ENCODE measurements at places on chromosomes 12 and 14.

DNA sequence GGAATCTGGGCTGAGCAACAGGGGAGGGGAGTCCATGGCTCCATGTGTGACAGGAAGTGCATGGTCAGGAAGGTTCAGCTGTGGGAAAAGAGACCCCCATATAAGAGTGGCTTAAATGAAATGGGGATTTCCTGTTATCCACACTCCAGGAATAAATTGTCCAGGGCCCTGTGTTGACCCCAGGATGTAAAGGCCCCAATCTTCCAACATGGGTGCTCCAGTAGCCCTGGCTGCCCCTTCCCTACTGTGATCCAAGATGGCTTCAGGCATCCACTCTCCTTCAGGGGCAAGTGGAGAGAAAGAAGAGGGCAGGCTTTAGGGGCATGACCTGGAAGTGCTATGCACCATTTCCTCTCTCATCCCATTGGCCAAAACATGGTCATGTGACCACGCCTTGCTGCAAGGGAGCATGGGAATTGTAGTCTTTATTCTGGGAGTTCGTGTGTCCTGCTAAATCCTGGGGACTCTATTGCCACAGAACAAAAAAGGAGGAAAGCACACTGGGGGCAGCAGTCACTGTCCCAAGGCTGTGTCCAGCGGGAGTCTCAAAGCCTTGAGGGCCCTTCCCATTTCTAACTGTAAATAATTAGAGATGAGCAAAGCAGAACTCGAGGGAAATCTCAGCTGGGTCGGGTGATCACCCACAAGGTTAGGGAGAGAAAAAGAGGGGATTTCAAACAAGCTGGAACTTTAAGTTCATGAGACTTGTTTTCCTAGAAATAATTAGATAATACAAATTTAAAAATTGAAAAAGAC is 289.2 kb downstream of the ADGRD1 start:
- DNase-seq: no peak

DNA sequence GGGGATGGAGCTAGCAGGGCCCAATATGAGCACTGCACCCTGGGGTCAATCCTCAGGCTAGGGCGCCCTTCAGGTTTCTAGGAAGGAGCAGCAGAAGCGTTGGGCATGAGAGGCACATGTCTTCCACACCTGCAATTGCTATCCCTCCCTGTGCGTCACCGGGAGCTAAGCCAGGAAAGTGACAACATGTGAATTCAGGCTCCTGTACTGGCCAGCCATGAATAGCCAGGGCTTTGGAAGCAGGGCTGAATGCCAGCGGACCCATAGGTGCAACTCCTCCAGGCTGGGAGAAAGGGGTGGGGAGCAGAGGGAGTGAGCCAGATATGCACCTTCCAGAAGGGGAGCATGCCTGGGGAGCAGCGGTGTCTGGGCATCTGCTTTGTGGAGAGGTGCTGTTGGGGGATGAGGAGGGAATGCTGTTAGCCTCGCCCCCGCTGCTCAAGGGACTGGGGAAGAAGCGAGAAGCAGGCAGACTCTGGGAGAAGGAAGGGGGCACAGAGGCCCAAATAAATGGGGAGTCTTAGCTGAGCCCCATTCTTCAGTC is 6.1 kb downstream of the HOXC5 start:
- no peak for DNase-seq

GRCh38 chr14:81062380-81062779 is 107.0 kb downstream of the TSHR start:
- DNase-seq: no peak

- DNase-seq: no peak
Measured at GRCh38 chr12:100827901-100828520, 33.4 kb downstream of the ANO4 start.

- no peak for DNase-seq
Measured at GRCh38 chr12:40502322-40502721, 189.9 kb upstream of the CNTN1 start.

- no peak for DNase-seq
Measured at GRCh38 chr14:31449971-31450610, 7.2 kb downstream of the DTD2 start.

- no peak for DNase-seq
Measured at GRCh38 chr12:76883811-76884210, 5.0 kb upstream of the CSRP2 start.

- DNase-seq: no peak
Measured at GRCh38 chr12:19388131-19388549, 51.2 kb upstream of the AEBP2 start.

GRCh38 chr12:27198036-27198435 is 46.0 kb upstream of the STK38L start:
- peak; percentile 92 for DNase-seq

DNA sequence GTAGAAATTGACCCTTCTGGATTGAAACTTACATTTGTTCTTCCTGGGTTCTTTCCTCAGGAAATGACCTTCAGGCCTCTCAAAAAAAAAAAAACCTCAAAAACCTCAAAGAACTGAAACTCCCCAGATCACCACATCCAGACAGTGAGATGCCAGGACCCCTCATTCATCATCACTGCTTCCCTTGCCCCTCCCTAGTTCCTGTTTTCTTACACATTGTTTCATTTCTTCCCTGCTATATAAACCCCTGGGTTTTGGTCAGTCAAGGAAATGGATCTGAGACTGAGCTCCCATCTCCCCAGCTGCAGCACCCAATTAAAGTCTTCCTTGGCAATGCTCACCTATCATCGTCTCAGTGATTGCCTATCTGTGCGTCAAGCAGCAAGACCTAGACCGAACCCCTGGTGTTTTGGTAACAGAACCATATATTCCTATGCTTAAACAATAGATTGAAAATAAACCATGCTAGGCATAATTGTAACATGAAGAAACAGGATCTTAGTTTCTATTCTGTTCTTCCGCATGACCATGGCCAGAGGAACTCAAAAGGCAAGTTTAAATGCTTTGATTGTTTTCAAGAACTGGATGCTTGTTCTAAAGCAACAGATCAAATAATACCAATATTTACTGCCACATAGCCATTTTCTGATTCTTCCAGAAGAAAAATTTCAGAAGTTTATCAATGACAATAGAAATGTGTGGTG is 108.0 kb upstream of the MAX start:
- no peak for DNase-seq

DNA sequence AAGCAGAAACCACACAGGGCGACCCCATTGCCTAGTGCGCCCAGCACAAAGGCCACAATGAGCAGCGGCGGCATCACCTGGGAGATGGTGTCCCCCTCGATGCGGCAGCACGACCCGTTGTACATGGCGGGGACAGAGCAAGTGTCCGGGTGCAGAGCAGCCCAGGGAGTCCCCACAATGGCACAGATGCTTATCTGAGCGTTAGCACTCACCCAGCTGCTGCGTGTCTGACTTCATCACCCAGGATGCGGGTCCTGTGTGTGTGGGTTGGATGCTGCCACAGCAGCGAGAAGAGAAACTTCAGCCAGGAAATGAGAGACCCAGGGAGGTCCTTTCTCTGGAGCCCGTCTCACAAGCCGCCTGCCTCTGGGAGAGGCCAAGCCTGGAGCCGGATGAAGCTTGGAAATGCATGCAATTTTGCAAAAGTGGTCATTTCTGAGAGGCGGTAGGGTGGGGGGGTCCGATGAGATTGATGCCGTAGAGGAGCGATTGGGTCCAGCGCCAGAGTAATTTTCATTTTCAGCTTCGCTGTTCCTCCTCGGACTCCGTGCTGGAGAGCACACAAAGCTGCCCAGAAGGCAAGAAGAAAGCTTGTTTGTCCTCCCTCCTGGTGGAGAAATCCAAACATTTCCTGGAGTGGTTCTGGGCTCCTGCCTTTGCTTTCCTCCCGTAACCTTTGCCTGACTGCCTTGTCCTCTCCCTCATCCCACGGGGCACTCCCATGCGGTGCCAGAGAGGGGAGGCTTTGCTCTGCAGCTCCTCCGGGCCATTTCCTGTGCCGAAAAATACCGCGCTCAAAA is at the start of gene HCAR1:
Gene HCAR1 (minus strand): TSS at position 630 of the 800 bp plus-strand sequence. CDS start 505 bp downstream, at position 125.
- DNase-seq: no peak

DNA sequence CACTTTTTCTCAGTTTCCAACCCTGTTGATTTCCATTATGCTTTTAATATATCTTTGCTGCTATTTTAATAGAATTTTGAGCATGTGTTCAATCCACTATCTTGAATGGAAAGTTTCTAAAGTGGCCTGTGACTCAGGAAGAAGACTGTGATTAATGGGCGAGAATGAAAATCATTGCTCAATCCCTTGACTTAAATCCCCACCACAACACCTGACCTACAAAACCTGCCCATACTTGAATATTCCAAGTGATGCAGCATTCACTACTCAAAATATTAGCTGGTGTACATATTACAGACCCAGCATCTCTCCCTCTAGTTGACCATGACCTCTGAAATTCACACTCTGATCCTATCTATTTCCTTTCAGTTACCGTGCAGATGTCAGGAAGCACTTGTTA is 1.3 kb upstream of the OAS3 start:
- no peak for DNase-seq

DNA sequence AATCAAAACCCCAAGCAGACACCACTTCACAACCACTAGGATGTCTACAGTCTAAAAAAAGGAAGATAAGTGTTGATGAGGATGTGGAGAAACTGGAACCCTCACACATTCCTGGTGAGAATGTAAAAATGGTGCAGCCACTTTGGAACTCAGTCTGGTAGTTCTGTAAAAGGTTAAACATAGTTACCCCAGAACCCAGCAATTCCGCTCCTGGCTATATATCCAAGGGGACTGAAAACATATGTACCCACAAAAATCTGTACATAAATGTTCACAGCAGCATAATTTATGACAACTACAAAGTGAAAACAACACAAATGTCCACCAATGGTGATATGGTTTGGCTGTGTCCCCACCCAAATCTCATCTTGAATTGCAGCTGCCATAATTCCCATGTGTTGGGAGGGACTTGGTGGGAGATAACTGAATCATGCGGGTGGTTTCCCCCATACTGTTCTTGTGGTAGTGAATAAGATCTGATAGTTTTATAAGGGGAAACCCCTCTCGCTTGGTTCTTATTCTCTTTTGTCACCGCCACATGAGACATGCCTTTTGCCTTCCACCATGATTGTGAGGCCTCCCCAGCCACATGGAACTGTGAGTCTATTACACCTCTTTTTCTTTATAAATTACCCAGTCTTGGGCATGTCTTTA is 46.8 kb downstream of the PRKAB1 start:
- no peak for DNase-seq

DNA sequence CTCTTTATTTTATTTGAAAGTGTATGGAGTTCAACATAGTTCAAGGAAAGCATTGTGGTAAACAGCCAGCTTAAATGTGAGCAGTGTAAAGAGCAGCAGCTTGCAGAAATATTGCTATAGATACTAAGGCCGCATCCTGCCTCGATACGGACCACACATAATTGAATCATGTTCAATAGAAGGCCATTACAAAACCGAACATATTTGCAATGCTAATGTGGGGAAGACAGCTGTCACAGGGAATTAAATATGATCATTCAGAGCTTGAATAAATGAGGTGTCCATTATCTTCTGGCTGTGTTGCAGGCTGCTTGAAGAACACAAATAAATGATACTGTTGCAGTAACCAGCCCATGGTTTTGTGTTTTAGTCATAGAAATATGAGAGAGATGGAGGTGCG is 173.2 kb downstream of the BRMS1L start:
- no peak for DNase-seq

- DNase-seq: no peak
Measured at GRCh38 chr14:55711175-55711811, 131.3 kb downstream of the KTN1 start.

DNA sequence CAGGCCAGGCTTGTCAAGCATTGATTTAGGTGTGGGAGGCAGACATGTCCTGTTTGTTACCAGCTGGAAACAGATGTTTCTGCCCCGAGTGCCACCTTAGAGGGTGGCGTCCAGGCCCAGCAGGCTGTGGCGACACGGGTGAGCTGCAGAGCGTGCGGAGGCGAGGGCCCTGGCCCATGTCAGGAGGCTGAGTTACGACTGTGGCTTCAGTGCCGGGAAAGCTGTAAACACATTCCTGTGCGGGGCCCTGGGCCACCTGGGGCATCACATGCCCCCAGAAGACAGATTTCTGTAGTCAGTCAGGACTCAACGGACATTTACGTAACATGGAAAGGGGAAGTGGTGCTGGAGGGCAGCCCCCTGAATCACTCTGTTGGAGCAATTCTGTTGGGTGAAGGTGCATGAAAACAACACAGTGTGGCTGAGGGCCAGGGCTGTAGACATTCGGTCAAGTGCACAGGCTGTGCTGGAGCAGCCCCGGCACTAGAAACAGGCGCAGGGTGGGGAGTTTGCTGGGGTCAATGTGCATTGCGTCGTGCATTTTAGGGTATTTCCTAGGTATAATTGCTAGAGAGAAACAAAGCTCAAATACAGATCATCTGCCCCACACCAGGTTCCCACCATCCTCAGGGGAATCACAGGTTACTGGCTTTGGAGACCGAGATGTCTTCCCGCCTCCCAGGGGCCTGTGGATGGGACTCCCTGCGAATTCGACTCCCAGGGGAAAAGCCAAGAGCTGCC is 291.8 kb downstream of the TMEM121 start:
- DNase-seq: no peak

GRCh38 chr14:68607081-68607866 is 185.6 kb downstream of the ZFP36L1 start:
- peak; percentile 72 for DNase-seq

- no peak for DNase-seq
Measured at GRCh38 chr14:63616015-63616414, 25.7 kb downstream of the WDR89 start.

GRCh38 chr12:53965281-53966084 is 7.4 kb upstream of the HOXC11 start:
- DNase-seq: no peak

DNA sequence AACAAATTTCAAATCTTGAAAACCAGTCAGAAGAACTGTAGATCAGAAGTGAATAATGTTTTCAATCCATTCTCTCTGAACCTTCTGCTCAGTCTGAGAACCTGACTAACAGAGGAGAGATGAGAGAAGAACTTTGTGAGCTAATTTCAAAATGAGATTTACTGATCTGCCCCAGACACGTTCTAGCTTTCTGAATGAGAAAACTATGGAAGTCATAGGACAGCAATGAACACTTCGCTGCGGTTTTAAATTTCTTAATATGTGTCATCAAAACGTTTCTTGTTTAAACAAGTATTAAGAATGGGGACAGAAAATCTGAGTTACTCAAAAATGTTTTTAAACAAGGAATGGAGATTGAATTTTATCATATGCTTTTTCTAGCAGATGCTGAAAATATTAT is 66.6 kb upstream of the FAR2 start:
- DNase-seq: no peak

DNA sequence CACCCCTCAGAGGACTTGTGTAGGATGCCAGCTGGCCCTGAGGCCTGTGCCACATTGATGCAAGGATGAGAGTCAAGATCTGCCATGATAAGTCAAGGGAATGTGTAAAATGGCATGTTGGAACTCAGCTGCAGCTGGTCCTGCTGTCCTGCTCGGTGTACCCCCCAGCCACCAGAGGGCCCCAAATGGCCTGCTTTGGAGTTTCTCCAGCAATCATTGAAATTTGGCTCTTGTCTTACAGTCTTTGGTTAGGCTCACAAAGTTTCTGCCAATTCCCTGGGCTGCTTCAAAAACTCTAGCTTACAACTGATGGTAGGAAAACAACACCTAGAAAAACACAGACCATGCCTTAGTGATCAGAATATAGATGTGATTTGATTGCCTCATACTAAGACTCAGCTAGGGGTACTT is 76.8 kb downstream of the HSD17B6 start:
- DNase-seq: no peak

- DNase-seq: no peak
Measured at GRCh38 chr14:94027566-94028449, 1.7 kb downstream of the OTUB2 start.
